NCI-H526 (cell line): ENCODE measurements at places on chromosomes 2 and 18.

GRCh38 chr2:120237491-120237902 lies 14.3 kb upstream of the TMEM185B start:
- no peak for DNase-seq

DNA sequence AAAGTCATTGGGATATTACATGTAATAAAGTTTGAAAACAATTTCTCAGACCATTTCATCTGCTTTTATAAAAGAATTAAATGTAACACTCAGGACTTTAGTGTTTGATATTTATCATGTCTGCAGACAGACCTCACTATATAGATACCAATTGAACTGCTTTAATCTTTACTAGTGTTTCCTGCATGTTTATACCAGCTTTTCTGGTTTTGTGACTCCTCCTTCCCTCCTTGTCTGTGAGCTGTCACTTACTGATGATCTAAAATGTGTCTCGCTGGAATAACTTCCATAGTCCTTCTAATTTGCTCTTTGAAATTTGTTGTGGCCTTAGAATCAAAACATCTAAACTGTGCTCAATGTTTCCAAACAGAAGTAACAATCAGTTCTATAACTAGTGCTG lies 71.3 kb upstream of the TWSG1 start:
- no peak for DNase-seq

DNA sequence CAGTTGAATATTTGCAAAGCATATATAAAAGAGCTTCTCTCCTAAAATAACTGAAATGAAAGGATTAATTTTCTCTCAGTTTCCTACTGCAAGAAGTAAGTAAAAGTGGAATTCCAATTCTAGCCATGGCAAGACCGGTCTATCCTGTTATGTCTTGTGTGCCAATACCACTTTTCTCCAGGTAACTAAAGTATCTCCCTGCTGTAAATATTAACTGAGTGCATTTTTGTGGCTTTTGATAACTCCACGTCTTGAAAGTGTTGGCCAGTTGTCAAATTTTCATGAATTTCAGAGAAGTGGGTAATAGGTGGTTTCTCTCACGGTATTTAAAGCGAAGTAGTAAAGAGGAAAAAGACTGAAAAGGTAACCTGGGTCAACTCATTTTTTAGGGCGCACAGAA lies 225.9 kb downstream of the NEDD4L start:
- DNase-seq, result no peak

DNA sequence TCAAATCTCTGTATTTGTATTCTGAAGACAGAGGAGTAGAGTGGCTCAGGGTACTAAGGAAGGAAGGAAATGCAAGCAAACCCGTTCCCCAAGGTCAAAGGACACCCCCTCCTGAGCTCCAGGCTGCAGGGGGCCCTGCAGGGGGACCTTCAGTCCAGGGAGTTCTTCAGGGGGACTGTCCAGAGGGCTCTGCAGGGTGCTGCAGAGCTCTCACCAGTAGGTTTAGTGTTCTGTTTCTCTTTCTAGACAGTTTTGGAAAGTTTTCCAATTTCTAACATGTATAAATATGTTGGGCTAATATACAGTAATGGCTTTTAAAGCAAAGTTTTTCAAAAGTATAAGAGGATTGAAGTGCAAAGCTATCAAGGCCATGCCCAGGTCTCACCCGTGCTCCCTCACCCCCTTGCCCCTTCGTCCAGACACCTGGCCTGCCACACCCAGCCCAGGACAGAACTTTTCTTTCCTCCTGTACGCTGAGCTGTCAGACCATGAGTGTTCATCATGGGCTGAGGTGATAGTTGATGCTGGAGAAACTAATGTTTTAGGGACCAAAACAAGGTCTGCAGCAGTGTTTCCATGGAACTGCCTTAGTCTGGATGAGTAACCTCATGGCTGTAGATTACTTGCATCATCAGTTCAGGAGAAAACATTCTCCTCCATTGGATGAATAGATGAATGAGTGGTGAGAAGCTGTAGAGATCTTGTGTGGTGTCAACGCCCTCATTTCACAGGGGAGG lies 134.2 kb downstream of the GLI2 start:
- DNase-seq, result no peak

GRCh38 chr2:127092901-127093516 lies 13.9 kb downstream of the BIN1 start:
- DNase-seq, result no peak

- no peak for DNase-seq
Measured at GRCh38 chr18:34838669-34839068, 128.6 kb downstream of the DTNA start.

DNA sequence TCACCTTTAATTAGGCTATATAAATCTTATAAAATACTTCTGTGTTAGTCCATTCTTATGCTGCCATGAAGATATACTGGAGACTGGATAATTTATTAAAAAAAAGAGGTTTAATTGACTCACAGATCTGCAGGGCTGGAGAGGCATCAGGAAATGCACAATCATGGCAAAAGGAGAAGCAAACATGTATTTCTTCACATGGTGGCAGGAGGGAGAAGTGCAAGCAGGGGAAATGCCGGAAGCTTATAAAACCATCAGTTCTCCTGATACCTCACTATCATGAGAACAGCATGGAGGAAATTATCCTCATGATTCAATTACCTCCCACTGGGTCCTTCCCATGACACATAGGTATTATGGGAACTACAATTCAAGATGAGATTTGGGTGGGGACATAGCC lies 504.4 kb downstream of the RIT2 start:
- no peak for DNase-seq

DNA sequence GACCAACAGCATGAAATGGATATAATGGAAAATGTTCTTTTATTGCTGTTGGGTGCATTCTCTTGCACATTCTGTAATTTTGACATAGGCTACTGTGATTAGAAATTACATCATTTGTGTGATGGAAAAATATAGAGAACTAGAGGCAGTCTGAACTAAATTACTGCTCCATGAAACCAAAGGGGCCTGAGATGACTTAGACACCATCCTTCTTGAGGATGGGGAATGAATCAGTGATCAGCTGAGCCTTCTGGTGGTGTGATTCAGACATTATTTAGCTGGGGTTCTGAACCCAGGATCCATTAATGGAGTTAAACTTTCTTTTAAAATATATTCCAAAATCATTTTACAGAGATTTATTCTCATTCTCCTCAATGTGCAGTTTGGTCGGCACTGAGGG lies 135.8 kb downstream of the LDLRAD4 start:
- no peak for DNase-seq

DNA sequence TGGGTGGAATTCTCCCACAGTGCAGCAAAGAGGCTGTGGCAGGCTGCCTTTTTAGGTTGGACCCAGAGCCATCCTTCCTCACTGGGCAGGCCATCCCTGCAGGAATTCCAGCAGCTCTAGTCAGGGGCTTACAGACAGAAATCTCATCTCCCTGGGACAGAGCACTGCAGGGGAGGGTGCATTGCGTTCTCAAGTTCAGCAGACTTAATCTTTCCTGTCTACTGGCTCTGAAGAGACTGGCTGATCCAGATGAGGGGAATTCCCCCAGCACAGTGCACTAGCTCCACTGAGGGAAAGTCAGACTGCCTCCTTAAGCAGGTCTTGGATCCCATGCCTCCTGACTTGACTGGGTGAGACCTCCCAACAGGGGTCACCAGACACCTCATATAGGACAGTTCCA lies 899.7 kb upstream of the VRK2 start:
- no peak for DNase-seq

GRCh38 chr2:135803278-135803677 lies 33.7 kb downstream of the LCT start:
- DNase-seq, result no peak
